ENCODE measurements at places on chromosomes 13 and 19. TPM values are rescaled to one million over a fixed set of nuclear protein-coding genes. Genes with fewer than 3 reads are reported as not detected.
A peak's percentile ranks its signal among the peaks of the same experiment; 100 is the strongest.

Gene KCNJ14
- 0.44 TPM for total RNA-seq

Gene TMEM86B
- 1.7 TPM for total RNA-seq

Gene SLC25A41
- total RNA-seq = 0.48 TPM

Gene RNF126
- total RNA-seq = 20.8 TPM

Gene ATXN8OS
- not detected for total RNA-seq

- DNase-seq = no peak
Measured at GRCh38 chr13:32946558-32946957, 69.7 kb upstream of the KL start.

GRCh38 chr19:8308891-8309291 lies 733 bp upstream of the CD320 start:
- no peak for DNase-seq

- DNase-seq = peak; percentile 80
Measured at GRCh38 chr19:47765523-47766358, 12.8 kb upstream of the SELENOW start.

GRCh38 chr13:111204438-111205177 lies 89.5 kb downstream of the ARHGEF7 start:
- peak; percentile 40 for DNase-seq

GRCh38 chr19:29239213-29239776 lies 26.3 kb upstream of the UQCRFS1 start:
- DNase-seq = no peak

DNA sequence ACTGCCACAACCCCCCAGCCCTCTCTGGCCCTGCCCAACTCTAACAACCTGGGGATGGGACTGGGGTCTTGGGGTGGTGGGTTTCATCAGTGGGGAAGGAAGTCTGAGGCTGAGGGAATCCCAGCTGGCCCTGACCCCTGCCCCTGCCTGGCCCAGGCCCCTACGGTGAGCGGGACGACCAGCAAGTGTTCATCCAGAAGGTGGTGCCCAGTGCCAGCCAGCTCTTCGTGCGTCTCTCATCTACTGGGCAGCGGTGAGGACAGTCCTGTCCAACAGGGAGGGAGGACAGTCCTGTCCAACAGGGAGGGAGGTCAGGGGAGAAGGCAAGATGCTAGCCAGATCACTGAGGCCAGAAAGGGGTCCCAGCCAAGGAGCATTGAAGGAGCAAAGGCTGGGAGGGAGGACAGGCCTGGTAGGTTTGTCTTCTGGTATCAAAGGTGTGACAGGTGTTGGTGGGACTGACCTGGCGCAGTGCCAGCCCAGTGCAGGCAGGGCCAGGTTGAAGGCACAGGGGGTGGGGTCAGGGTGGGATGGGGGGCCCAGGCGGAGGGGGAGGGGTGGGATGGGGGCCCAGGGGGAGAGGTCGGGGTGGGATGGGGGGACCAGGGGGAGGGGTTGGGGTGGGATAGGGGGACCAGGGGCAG lies 12.1 kb upstream of the LTBP4 start:
- no peak for DNase-seq

- no peak for DNase-seq
Measured at GRCh38 chr19:29549105-29550070, 23.6 kb downstream of the VSTM2B start.

- DNase-seq = no peak
Measured at GRCh38 chr13:43915451-43915850, 35.7 kb downstream of the LACC1 start.

GRCh38 chr13:30806784-30807183 lies 71.4 kb downstream of the ALOX5AP start:
- DNase-seq = no peak

GRCh38 chr13:46324976-46325375 lies 62.1 kb downstream of the RUBCNL start:
- no peak for DNase-seq

GRCh38 chr19:11887611-11888531 lies at the start of gene ZNF69:
Gene ZNF69, plus strand, starts transcription at chr19:11887782. Its CDS starts 142 bp downstream, at chr19:11887924.
- DNase-seq = peak; percentile 90

DNA sequence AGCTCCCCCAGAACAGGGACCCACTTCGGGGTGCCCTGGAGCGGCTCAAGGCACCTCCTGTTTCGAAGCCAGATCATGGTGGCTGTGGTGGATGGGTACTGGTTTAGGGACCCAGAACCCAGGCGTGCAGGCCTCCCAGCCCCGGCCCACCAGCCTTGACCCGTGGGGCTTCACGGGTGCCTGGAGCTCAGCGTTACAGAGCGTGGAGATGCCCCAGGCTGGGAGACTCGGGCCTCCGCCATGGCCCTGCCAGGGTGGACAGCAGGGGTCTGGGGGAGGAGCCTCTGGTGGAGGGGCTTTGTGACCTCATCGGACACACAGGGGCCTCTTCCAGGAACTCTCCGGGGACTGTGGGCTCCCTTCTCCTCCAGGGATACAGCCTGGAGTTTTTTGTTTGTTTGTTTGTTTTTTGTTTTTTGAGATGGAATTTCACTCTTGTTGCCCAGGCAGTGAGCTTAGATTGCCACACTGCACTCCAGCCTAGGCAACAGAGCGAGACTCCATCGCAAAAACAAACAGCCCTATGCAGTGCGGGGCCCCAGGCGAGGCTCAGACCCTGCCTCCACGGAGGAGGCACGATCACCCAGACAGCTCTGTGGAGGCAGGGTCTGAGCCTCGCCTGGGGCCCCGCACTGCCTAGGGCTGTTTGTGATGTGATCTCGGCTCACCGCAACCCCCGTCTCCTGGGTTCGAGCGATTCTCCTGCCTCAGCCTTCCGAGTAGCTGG lies at the start of gene GARIN5B:
Gene GARIN5B, minus strand, starts transcription at position 271 of the 727 bp plus-strand sequence. Its CDS starts 194 bp downstream, at position 77.
- DNase-seq = no peak

GRCh38 chr13:23626700-23627099 lies 56.5 kb downstream of the TNFRSF19 start:
- no peak for DNase-seq

- DNase-seq = no peak
Measured at GRCh38 chr13:40026174-40026585, 370.7 kb downstream of the COG6 start.

- DNase-seq = peak; percentile 40
Measured at GRCh38 chr13:78022164-78022877, 103.7 kb upstream of the EDNRB start.

DNA sequence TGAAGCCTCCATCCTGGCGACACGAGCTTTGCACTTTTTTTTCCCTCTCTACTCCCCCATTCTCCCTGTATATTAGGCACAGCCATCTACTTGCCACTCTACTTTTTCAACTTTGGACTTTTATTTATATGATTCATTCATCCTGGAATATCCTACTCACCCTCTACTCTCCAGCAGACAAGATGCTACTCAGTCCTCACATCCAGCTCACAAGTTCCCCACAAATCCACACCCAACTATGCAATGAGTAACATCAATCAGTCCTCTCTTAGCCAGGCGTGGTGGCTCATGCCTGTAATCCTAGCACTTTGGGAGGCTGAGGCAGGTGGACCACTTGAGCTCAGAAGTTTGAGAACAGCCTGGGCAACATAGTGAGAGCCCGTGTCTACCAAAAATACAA lies 23.9 kb upstream of the URAD start:
- DNase-seq = no peak

- DNase-seq = no peak
Measured at GRCh38 chr13:22073718-22074117, 402.8 kb downstream of the FGF9 start.

GRCh38 chr13:69946511-69946910 lies 161.1 kb upstream of the ATXN8OS start:
- DNase-seq = no peak

DNA sequence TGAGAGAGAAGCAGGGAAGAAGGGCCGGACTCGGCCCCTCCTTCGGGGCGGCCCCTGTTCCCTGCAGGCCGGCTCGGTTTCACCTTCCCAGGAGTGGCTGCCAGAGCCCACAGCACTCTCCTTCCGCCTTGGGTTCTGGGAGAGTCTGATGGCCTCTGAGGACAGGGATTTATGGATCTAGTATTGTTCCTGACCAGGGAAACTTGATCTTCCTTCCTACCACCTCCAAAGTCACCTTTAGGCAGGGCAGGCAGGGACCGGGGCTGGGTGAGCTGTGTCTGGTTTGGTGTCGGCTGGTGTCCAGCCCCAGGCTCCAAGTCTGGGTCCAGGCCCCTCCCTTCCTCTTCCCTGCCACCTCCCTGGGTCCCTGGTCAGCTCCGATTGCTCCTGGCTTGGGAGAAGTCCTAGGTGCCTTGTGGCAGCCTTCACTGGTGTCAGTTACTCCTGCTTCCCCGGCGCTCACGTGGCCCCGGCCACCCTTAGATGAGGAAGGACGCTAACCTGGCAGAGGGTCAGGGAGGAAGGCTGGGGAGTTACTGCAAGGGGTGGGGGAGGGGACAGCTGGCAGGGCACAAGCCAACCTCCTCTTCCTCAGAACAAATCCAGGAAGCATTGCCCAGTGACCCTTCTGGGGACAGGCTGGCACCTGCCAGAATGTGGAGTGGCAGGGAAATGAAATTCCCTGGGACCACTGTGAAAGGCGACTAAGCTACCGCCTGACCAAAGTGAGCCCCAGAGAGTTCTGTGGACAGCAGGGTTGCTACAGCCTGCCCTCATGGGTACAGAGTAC lies 18.8 kb downstream of the RFX1 start:
- DNase-seq = peak; percentile 51
